ENCODE measurements at places on chromosomes 4 and X.

DNA sequence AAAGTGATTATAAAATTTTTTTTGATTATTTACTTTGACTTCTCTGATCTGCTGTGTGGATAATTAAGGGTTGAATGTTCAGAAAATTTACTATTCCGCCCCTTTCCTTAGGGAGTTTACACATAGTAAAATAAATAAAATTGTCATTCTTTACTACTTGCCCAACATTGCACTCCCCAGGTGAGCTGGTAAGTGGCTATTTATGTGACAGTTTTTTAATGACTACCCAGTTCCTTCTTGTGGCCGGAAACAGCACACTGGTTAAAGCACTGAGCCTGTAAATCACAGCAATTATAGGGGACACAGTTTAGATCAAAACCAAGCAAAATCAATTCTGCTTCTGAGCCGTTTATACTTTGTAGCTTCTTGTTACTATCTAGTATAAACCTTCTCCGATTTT is 158.1 kb downstream of the FHIP1A start:
- no peak for DNase-seq

DNA sequence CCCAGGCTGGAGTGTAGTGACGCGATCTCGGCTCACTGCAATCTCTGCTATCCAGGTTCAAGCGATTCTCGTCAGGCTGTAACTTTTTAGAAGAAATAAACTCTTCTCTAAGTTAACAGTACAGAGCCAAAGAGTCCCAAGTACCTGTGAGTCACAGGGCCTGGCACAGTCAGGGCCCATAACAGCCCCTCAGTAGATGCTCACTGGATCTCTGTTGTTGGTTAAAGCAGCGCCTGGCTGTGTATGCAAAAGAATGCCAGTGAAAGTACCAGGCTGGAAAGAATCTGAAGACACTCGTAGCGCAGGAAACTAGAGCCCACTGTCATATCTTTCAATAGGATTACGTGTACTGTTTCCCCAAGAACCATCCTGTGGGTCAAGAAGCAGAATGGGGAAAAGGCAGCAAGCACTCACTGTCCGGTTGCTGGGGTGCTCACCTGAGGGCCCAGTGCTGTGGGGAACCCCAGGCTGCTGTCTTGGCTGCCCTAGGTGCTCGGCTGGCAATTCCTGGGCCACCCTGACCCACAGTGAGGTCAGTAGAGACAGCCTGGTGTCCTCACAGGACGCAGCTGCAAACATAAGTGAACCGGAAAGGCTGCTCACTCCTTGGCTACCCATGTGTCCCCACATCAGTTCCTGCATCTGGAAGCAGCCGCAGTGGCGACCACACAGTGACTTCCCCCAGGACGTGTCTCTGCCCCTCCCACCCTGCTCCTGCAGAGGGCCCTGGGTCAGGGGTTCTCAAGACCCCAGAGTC is 3.1 kb upstream of the SLBP start:
- DNase-seq, result no peak

DNA sequence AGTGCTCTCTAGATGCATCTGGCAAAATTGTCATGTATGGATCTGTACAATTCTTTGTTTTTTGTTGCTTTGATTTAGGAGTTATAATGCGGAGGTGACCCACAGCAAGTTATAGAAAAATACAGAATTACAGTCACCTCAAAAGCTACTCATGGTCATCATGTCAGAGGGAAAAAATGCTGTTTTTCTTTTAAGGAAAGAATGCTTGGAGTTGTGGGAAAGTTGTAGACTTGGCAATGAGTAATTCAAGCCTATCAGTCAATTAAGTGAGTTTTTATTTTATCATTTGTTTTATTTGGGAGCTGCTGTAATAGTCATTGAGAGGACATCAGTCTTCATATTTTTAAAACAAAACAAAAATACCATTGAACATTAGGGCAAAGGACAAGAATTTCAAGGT is 16.4 kb downstream of the FHL1 start:
- no peak for DNase-seq

- DNase-seq, result no peak
Observed at GRCh38 chr4:183288955-183289354, 31.1 kb downstream of the CLDN22 start.

GRCh38 chr4:27141530-27141929 is 280.9 kb downstream of the STIM2 start:
- DNase-seq, result no peak

DNA sequence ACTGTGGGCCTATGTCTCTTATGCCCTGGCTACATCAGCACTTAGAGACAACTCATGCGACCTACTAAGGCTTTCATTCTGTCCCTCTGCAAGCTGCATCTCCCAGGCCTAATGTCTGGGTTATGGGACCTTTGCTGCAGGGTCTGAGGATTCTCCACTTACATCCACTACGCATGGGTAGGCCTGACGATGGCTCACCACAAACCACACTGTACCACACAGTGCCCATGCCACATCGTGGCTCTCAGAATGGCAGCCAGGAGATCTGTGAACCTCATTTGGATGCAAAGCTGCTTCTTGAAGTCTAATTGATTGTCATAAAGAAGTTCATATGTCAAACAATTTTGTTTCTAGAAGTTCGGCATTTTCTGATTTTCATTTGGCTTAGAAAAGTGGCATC is 84.6 kb upstream of the BEND4 start:
- DNase-seq, result no peak

- DNase-seq, result no peak
Observed at GRCh38 chrX:80648023-80648422, 161.7 kb downstream of the BRWD3 start.

DNA sequence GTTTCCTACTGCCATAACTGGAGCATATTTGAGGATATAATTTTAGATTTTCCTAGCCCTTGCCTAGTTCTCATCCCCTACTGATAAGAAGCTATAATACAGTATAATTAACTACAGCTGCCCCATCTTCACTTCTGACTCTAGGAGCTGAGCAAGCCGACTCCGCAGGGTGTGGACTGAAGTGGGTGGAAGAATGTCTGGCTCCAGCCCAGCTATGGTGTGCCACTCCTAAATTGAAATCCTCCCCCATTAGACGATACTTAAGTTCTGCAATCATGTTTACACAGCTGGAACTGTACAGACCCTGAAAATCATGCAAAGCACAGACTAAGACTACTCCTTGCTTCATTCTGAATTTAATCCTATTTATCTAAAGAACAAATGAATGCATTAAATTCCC is 93.1 kb downstream of the PCDH19 start:
- DNase-seq, result no peak

- no peak for DNase-seq
Observed at GRCh38 chr4:5942947-5943346, 50.1 kb upstream of the CRMP1 start.

DNA sequence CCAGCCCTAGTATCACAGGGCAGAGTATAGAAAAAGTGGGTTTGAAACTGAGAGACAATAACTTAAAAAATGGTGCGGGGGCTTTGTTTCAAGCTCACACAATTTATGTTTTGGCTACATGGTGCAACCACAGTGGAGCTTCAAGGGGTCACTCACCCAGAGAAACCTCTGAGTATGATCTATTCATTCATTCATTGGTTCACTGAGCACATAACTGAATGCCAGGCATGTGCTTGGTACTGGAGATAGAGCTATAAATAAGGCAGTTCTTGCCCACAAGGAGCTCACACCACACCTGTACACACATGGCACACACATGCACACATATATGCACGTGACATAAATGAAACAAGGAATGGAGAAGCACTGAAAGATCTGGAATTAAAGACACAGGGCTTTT is 171.4 kb downstream of the NHS start:
- no peak for DNase-seq

DNA sequence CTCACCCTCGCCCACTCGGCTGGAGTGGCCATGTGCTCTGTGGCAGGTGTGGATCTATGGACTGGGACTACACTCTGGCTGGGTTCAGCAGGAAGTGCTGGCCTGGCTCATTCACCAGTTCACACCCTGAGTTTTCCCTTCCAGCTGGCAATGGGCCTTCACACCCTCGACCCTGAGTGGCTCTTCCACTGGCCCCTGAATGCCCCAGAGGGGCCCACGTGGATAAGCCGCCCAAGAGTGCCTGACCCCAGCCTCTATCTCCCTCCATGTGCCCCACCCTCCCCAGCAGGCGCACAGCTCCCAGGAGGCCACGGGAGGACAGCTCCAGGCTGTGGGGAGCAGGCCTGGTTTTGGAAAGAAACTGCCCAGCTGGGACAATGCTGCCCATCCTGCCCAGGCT is 234.1 kb downstream of the AFAP1 start:
- no peak for DNase-seq

GRCh38 chrX:124507246-124507645 is 160.9 kb downstream of the SH2D1A start:
- DNase-seq, result no peak

DNA sequence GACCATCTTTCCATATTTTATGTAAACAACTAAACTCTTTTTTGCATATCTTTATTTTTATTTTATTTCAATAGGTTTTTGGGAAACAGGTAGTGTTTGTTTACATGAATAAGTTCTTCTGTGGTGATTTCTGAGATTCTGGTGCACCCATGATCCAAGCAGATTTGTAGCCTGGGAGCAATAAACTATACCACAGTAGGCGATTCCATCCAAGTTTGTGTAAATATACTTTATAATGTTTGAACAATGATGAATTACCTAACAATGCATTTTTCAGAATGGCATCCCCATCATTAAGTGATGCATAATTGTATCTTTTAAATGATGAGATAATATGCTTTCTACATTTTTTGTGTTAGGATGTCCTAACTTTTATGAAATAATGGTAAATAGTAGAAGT is 39.2 kb upstream of the CYSLTR1 start:
- no peak for DNase-seq

DNA sequence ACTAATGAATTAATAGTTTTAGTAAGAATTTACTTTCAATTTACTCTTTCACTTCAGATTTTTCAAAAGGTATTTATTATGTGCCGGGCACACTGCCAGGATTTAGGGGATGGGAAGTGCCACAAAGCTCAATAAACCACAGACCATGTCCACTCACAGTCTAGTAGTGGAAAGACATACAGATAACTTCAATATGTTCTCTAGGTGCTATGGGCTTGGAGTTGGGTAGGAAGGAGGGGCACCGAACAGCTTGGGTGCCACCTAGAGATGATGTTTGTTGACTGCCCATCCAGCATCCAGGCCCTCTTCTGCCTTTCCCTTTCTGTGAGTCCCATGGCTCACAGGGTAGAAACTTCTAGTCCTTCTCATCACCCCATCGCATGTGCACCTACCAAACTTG is 17.8 kb downstream of the MFAP3L start:
- no peak for DNase-seq

- no peak for DNase-seq
Observed at GRCh38 chr4:99207911-99208718, 10.9 kb downstream of the ADH6 start.

DNA sequence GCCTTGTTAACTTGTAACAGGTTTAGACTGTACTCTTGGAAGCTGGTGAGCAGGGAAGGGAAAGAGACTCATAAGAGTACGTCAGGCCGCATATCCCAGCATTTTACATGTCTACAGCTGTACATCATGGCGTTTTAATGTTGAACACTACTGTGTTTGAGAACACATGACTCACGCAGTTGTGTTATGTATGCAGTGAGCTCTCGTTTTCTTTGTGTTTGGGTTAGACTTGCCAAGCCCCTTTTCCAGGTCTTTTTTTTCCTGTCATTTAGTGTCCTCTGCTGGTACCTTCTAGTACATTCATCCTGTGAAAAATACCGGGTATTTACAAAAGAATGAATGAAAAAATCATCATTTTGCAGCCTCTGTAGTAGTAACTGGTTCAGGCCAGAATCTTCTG is 35.3 kb downstream of the SMS start:
- DNase-seq, result no peak

DNA sequence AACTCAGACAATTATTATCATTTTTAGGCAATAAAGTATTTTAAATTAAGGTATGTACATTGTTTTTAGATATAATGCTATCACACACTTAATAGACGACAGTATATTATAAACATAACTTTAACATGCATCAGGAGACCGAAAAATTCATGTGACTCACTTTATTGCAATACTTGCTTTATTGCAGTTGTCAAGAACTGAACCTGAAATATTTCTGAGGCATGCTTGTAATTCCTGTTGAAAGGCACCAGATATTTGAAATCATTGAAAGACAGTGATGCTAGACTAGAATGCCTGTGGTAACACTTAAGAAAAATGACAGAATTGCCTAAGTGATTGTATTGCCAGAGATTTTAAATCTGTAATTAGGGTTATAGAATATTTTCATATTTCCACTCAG is 175.6 kb upstream of the MAGEB2 start:
- DNase-seq, result no peak

DNA sequence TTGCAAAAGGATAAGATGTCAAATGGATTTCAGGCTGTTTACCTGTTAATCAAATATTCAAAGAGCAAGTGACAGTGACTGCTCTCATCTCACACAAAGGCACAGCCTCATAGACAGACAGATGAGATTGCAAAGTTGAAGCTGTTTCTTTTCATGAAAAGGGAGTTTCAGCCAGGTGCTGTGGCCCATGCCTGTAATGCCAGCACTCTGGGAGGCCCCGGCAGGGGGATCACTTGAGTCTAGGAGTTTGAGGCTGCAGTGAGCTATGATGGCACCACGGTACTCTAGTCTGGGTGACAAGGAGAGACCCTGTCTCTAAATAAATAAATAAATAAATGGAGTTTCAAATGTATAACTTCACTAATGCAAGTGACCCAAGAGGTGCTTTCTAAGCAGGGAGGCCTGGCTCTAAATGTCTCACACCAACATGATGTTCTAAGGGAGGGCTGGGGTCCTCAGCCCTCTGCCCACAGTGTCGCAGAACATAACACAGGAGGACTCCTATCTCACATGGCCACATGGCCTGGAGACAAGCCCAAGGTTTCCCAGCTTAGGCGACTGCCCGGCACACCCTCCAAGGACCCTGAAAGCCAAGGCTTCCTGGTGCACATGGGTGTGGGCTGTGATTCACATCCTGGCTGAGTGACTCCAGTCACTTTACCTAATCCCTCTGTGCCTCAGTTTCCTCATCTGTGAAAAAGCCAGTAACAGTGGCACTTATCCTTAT is 26.8 kb downstream of the PPP2R2C start:
- DNase-seq, result no peak
